ENCODE measurements at places on chromosomes 1 and 21.

GRCh38 chr1:236663934-236664333 lies 22.4 kb upstream of the ACTN2 start:
- DNase-seq: no peak

DNA sequence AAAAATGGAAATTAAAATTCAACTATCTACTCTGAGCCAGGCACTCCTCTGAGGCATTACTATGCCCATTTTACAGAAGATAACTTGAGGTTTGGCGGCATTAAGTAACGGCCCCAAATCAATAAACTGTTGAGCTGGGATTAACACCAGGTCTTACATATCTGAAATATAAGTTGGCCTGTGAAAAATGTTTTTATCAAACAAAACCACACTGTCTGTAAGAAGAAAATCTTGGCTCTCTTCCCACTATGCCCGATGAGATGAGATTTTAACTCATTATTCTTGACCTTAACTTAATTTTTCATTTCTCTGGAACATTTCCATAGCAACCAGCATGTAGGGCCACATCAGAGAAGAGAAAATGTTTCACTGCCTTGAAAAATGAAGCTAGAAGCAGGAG lies 21.8 kb downstream of the RC3H1 start:
- no peak for DNase-seq

DNA sequence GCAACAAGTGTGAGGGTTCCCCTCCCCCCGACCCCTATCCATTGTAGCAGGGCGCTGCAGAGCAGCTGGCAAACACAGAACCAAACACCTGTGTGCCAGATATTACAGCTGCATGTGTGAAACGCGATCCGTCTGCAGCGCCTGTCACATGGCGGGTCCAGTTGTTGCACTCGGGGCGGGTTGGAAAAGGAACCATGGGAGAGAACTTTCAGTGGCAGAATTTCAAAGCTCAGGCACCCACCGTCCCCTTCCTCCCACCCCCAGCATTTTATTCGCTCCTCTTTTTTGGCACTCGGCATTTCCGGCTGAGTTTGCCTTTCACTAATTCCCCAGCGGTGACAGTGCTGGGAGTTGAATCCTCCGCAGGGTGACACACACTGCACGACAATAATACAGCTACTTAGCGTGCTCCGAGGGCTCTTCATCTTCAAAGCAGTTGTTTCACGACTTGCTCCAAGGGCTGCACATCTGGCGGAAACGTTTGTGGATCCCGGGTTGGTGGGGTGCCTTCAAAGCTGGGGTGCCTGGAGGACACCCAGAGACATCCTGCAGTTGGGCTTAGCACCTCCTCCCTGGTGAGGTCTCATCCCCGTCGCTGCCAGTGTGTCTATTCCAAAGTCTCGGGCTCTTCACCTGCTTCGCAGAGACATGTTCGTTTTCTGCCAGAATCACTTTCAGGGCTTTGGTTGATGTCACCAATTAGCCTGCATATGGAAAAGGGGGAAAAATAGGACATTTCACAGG lies 180.7 kb downstream of the ZBTB18 start:
- DNase-seq: no peak

GRCh38 chr1:193105821-193106177 lies 585 bp upstream of the GLRX2 start:
- no peak for DNase-seq

- DNase-seq: no peak
Observed at GRCh38 chr1:178367151-178367550, 129.6 kb downstream of the CLEC20A start.

DNA sequence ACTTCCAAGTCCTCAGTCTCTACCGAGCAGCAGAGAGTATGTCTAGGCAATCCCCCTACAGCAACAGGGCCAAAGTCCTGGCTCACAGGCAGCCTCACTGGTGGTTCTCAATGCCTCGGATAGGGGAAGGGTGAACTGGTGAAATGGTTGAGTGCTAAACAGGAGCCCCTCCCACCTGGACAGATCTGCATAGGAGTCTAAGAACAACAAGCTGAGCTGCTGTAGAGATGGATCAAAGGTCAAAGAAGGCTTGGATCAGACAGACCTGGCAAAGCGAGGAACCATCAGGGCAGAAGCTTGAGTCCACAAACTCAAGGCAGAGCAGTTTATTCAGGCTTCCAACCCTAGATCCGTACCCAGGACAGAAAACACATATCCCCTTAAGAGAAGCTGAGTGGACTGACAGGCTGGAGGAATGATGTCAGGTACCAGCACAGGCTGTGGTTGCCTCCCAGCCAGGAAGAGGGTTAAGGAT lies 31.8 kb downstream of the RABIF start:
- DNase-seq: no peak

DNA sequence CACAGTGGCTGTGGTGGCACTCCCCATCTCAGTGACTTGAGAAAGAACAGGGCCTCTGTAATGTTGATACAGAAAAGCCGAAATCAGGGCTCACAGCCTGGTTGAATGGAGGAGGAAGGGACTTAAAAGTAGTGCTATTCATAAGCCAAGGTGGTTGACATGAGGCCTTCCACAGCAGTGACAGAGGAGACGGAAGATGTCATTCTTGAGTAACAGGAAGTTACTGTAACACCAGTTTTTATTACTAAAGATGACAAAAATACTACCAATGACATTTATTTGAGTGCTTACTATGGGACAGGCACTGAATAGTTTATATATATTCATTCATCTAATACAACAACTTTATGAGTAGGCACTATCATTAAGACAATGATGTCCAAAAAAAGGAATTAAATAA lies 52.8 kb upstream of the GNG12 start:
- DNase-seq: no peak

DNA sequence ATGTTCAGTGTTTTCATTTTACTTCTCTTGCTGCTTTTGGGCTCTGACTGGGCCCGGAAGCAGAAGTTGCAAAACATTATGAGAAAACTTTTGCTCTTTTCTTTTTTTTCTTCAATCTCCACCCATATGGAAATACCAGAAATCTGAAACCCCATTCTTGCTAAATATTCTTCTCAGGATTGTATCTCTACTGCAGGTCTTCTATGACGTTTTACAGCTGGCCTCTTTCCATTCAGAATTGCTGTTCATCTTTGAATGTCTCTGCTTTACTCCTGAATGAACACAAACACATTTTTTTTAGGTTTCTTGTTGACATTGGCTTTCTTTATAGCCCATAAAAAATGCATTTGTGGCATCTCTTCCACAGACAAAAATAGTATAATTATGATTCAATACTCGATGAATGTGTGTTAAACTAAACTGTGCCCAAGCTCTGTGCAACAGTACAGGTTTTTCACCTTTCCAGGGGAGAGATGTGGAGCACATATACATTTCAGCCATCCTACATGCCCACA lies 18.8 kb downstream of the PTPRC start:
- DNase-seq: no peak

DNA sequence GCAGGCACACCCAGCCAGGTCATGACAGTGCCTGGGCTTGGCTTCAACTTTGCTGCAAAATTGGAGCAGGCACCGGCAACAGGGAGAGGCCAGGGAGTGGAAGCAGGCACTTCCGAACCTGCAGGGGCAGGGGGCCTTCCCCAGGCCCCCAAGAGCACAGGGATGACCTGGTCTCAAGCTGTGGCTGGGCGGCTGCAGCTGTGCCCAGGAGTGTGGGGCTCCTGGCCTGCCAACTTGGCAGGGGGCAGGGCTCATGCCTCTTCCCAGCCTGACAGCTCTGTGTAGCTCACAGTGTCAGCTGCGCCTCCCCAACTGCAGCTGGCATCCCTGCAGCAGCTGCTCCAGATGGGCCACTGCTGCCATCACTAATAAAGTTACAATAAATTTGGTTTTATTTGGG lies 51.5 kb upstream of the SCYL3 start:
- DNase-seq: no peak

- DNase-seq: no peak
Observed at GRCh38 chr1:67753776-67754525, 69.0 kb downstream of the GADD45A start.

DNA sequence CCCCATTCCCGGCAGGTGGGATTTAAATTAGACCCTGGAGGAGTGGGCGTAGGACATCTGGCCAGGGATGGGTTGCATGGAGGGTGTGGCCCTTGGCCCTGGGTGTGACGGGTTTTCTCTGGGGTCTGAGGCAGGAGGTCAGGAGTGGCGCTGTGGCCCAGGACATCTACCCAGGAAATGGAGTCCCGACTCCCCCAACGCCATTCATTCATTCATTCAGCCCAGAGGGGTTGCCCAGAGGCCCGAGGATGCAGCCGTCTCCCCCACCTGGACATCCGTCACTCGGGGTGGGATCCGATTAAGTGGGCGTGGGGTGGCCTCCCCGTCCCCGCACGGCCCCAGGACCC lies 663 bp downstream of the ATP13A2 start:
- DNase-seq: no peak

DNA sequence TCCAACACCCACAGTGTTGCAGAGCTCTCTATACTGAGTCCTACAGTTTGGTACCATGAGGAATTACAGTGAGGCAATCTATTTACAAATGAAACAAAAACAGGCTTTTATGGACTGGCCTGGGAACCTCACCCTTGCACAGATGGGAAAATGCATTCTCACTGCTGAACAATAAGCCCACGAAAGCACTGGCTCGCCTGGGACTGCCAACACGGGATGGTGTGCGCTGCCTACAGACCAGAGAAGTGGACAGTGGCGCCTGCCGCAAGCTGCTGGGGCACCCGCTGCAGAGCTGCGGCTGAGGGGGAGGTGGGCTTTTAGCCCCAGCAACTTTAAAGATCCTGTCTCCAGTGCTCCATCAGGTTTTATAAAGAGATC lies 28.5 kb upstream of the ABCG1 start:
- no peak for DNase-seq

DNA sequence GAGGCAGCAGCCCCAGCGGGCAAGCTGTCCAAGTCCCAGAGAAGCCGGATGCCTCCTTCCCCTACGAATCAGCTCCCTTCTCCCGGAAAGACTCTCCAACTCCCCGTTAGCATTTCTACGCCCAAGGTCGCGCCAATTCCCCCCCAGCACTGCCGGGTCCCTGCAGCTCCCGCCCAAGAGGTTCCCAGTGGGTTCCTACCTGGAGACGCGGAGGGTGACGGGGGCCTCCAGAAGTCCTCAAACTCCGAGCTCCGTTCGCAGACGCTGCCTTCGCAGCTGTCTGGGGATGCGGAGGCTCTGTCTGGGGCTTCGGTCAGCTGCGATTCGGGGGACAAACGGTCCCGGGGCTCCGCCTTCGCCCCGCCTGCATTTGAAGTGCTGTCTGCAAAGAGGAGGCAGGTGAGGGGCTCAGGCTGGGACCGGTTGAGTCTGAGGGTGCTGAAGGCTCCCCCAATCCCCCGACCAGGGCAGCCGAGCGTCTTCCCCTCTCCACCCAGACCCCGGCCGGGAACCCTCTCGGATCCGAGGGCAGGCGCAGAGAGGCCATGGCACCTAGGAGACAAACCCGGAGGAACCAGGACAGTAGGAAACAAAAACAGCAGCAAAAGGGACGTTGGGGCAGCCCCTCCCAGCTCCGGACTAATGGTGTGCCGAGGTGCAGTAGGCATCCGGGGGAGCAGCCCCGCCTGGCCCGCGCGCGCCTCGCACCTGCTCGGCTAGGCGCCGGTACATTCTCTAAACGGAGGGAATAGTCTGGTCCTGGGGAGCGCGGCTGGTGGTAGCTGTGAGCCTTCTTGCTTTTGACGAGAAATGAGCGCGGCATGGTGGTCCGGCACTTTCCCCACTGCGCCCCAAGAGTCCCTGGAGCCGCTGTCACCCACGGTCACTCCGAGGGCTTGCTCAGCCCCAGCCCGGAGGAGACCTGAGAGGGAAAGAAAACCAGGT lies 3.8 kb downstream of the GFI1 start:
- DNase-seq: peak; percentile 73

GRCh38 chr1:202007805-202008489 lies 2.4 kb upstream of the ELF3 start:
- no peak for DNase-seq

- DNase-seq: no peak
Observed at GRCh38 chr1:2607641-2608091, 21.1 kb downstream of the PRXL2B start.

DNA sequence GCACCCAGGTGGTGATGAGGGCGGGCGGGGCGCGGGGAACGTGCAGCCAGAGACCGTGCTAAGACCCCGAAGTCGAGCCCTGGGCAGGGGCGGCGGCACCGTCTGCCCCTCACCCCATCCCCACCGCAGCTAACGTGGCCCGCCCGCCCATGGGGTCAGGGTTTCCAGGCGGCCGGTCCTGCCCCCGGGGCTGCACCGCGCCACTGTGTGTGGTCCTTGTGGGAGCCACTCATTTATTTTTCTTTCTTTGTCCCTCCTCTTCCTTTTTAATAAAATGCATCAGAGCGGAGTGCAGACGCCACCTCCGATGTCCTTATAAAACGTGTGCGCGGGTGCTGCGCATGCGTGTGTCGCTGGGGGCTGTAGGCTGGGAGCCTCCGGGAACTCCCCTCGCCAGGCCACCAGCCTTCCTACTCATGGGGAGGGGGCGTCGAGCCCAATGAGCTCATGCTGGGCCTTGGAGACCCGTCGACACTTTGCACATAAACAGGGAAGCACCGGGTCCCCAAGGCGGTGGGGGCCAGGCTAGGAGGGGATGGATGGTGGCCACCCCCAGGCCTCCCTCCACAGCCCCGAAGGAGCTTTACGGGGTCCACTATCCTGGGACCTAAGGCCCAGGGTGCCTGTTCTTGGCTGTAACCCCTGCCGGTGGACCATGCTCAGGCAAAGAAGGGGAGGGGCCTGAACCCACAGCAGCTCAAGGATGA lies 59.9 kb downstream of the WNT9A start:
- DNase-seq: peak; percentile 53

- DNase-seq: no peak
Observed at GRCh38 chr1:100130552-100131077, 2.1 kb downstream of the SASS6 start.

- DNase-seq: no peak
Observed at GRCh38 chr1:84687714-84688462, 2.4 kb downstream of the SSX2IP start.

DNA sequence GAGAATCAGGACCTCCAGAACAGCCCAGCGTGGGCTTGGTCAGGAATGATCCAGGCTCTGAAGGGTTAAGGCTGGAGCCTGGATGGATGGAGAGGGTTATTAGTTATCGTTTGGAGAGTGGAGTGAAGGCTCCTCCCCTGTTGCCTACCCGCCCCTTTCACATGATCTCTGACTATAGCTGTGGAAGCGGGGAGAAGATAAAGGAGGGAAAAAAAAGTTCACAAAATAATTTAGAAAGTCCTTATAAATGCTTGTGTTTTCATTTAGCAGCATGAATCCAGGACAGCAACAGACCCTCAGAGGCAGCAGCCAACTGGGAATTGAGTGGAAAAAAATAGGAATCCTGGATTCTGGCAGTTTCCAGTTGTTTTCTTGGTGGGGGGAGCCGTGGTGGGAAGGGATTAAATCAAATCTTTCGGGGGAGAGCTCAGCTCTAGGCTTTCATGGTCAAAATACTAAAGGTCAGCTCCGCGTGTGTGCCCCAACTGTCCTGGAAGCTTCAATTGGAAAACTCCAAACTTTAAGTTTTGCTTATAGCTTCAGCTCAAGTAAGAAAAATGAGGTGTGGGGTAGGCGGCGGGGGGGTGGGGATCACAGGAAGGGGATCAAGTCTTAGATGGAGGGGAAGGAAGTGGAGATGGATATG lies 595 bp upstream of the DDR2 start:
- DNase-seq: no peak

All from activated CD8-positive, alpha-beta memory T cell treated with anti-CD3 and anti-CD28 coated beads, Interleukin-2, amount 50 U/mL, for 48 hours (primary cell).